PC-9 (cell line): ENCODE measurements at places on chromosomes 1 and 21. TPM values are rescaled to one million over a fixed set of nuclear protein-coding genes. Genes with fewer than 3 reads are reported as not detected.

DNA sequence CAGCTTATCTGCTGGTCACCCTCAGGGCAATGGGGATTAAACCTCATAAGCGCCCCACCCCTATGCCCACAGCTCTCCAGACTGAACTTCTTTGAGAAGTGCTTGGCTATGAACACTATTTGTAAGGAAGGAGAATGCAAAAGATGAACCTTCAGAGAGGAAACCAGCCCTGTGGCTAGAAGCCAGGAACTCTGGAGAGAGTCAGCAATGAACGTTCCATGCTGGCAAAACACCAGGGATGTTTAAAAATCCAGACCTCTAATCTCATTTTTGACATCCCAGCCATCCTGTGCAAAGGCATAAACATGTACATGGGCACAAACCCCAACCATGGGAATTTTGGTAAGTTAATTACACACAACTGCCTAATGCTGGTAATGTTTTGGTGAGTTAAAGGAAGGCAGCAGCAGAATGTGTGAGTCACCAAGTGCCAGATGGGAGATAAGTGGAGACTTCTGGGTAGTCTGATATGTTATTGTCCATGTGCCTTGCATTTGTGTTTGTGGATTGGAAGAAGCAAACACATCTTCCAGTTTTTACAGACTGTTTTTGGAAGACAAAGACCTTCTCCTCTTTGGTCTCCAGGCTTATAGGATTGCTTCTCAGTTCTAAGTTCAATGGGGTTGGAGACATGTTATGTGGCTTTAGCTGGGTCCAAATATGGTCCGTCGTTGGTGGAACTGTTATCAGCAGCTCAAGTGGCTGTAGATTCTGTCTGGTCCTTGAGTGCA, 174.1 kb upstream of the ETV3 start:
- DNase-seq: no peak

GRCh38 chr1:59997479-59998115, 71.0 kb upstream of the CYP2J2 start:
- DNase-seq: no peak

GRCh38 chr1:84782881-84783280, 92.6 kb upstream of the SSX2IP start:
- DNase-seq: no peak

DNA sequence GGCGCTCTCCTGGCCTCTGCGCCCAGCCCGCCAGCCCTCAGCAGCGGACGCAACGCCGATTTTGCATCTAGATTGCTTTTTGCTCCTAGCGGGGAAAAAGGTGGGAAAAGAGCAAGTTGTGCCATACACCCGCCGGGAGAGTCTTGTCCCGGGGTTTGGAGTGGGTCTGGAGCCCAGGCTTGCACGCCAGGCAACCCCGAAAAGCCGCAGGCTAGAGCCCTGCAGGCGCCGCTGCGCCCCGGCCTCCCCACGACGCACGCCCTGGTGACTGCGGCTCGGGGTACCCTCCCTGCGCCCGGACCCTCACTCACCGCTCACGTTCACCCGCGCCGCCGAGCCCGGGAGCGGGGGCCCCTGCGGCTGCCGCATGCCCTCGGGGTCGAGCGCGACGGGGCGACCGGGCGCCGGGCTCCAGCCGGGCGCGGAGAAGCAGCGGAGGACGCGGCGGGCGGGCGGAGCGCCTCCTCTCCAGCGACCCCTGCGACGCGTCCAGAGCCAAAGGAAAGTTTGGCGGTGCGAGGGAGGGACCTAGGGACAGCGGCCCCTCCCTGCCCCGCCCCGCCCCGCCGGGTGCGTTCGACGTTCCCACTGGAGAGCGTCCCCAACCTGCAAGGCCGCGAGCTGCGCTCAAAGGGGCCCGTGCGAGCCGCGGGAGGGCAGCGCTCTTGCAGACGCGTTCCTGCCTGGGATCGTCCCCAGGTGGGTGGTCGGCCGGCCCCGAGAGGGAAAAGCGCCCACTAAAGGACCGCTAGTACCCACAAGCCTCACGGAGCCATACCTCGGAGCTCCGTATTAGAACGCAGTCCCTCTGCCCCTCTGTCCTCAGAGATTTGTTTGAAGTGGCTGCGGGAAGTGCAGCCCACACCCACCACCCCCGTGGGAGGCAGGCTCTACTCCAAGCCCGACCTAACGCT, at the start of gene LPAR3:
LPAR3 (minus strand) TSS at position 502 of the 914 bp plus-strand sequence. CDS start 27,086 bp downstream, outside the sequence.
- no peak for DNase-seq

DNA sequence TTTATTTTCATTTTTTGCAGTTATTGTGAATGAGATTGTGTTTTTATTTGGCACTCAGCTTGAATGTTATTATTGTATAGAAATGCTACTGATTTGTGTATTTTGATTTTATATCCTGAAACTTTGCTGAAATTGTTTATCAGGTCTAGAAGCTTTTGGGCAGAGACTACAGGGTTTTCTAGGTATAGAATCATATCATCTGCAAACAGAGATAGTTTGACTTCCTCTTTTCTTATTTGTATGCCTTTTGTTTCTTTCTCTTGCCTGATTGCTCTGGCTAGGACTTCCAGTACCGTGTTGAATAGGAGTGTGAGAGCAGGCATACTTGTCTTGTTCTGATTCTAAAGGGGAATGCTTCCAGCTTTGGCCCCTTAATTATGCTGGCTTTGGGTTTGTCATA, 27.3 kb downstream of the ZNF691 start:
- DNase-seq: no peak

DNA sequence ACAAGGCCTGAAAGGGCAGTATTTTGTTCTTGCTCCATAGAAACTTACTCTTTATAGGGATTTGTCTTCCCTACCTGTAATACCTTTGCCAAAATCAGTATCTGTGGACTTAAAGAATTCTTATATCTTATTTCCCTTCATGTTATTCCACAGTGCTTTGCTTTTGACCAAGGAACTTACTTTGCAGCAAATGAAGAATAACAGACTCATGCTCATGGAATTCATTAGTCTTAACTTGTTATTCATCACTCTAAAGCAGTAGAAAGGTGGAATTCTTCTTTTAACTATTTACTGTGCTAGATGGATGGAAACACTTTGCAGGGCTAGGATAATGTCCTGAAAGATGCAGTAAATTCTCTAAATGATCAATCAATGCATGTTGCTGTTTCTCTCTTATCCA, 45.9 kb downstream of the DUSP10 start:
- no peak for DNase-seq

DNA sequence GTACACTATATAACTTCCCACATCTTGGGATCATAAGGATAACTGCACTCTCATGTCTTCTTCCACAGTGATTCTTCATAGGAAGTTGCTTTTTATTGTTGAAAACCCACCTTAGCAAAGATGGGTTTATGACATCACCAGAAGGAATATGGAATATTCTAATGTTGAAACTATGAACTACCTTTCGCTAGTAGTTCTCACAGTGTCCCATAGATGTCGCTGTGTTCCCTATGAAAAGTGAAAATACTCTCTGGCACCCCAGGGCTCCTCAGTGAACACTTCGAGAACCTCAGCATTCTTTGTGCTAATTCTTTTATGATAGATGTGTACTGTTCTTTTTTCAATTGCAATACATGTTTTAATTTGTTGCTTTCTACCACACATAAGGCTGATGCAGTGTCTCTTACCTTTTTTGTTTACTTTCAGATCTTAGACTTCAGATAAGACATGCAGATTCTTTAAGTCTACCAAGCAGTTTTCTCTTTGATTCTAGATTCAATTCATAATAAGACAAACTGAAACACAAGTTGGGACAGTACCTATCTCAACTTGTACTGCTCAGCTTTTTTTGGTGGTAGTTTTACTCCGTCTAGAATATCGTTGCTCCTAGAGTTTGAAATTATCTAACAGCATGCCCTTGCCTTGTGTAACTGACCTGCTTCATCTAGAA, 90.8 kb downstream of the GTF2B start:
- DNase-seq: no peak

- DNase-seq: no peak
Measured at GRCh38 chr1:50418600-50419109, 4.6 kb downstream of the DMRTA2 start.

GRCh38 chr1:21206117-21206516, 29.4 kb upstream of the EIF4G3 start:
- DNase-seq: no peak

DNA sequence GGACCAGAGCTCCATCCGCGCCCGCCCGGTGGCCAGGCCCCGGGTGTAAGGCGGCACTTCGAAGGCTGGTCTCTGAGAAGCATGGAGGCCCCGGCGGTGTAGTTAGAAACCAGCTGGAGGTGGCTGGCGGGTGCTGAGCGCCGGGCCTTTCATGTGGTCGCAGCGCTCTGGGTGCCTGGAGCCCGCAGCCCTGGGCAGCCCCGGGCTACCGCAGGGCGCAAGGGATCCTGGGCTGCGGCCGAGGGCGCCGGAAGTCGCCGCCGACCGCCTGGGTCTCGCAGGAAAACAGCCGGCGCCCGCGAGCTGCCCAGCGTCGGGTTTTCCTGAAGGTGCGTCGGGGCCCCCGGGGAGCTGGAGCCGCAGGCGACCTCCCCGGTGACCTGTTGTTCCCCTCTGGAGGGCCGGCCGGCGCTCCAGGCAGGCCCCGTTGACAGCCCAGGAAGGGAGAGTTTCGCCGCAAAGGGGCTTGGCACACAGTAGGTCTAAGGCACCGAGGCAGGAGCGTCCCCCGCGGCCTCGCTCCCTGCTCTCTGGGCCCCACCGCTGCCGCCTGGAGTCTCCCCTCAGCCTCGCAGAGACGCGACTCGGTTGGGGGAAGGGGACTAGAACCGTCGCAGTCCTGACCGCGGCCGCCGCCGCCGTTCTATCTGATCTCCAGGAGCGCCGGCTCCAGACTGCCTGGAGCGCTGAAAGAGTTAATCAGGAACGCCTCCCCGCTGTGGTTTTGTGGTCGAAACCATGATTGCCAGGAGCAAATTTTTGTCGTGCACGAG, 2.7 kb downstream of the GRHL3 start:
- DNase-seq: peak; percentile 86

DNA sequence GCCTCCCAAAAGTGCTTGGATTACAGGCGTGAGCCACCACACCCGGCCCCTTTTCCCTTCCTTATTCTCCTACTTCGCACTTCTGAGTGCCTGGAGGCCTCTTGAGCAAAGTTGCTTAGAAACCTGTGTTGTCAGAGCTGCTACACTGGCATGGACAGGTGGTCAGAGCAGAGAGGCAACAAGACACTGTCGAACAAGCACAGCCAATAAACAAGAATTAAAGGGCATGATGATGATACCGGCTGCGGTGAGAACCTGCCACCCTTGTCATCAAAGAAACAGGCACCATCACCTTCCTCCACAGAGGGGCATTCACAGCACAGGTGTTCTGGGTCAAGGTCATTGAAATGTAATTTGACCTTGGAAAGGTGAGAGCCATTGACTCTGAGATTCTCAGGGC, 23.3 kb downstream of the STUM start:
- DNase-seq: no peak

DNA sequence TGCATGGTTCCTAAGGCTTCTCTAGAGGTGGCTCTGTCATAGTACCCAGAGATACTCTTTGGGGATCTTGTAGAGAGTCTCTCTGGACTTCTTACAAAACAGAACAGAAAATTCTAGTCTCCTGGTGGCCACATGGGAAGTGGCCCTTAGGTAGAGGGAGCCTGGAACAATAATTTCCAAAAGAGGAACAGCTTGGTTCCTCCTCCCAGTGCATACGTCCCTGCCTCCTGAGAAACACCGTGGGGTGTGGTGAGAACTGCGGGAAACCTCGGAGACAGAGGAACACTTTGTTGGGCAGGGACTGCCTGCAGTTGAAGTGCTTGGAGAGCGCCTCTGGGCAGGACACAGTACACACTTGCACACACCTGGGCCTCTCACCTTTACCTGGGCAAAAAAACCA, 38.8 kb upstream of the EPHA8 start:
- no peak for DNase-seq

DNA sequence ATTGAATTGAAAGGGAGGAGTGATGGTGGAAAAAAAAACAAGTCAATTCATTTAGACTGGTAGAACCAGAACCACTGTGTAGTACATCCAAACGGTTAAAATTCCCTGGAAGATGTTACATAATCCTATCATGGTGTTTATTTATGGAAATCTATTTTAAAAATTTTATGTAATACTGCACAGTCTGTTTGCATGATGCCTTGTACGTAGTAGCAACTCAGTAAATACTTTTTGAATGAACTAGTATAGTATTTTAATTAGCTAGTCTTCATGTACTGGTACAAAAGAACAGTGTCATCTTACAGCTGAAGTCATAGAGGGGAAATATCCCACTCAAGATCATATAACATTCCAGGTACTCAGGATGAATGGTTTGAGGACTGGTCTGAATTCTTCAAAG, 27.0 kb upstream of the IER5 start:
- DNase-seq: no peak

GRCh38 chr1:233478611-233479010, 135.3 kb upstream of the KCNK1 start:
- no peak for DNase-seq

DNA sequence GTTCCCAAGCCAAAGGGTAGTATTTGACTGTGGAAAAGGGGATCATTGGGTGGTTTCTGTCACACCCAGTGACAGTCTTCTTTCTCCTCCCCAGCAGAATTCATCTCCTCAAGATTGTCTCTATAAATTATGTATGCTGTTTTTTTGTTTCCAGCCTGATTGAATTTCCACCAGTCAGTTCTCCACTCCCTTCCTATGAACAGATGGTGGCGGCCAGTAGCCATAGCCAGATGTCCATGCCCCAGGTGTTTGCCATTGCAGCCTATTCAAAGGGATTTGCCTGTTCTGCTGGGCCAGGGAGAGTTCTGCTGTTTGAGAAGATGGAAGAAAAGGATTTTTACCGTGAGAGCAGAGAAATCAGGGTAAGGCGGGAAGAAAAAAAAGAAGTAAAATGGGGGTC, 12.9 kb downstream of the CFAP57 start:
- DNase-seq: no peak

DNA sequence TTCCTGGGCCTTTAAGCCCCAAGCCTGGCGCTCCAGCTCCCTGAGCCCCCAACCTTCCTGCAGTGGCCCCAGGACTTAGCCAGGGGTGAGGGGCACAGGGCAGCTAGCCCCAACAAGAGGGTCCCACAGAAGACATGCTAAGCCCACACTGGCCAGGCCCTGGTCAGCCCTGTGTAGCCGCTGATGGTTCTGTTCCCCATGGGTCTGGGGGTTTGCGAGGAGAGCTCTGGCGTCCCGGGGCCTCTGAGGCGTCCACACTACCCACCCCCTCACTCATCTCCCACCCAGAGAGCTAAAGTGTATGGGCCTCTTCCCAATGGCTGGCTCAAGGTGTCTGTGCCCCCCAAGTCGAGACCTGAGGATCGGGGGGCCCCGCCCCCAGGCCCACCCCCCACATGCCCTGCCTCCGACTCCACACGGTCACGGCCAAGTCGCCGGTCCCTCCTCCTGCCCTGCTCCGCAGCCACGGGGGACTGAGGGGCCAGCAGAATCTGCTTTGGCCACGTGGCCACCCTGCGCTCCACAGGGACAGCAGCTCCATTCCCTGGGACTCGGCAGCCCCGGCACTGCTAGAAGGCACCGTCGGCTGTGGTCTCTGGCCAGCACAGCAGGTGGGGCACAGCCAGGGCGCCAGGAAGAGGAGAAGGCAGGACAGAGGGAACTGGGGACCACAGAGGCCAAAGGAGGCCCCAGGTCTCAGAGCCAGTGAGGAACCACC, 7.8 kb downstream of the TNFRSF18 start:
- DNase-seq: no peak

BROX gene
- total RNA-seq: 64.3 and 99.1 TPM in 2 replicates

KRTAP19-1 gene
- not detected in 2 replicates for total RNA-seq

PRR9 gene
- total RNA-seq: not detected in 2 replicates

SLC44A3 gene
- total RNA-seq: 11.0 and 17.5 TPM in 2 replicates

ALX3 gene
- total RNA-seq: not detected in 2 replicates

HNRNPCL2 gene
- not detected in 2 replicates for total RNA-seq

KCNK2 gene
- total RNA-seq: 0.48 and 0.90 TPM in 2 replicates

UQCRHL gene
- total RNA-seq: 4.9 and 5.1 TPM in 2 replicates

FAM76A gene
- 9.4 and 9.9 TPM in 2 replicates for total RNA-seq

C1orf35 gene
- 26.4 and 37.6 TPM in 2 replicates for total RNA-seq
